ENCODE measurements at places on chromosomes 4 and X.

DNA sequence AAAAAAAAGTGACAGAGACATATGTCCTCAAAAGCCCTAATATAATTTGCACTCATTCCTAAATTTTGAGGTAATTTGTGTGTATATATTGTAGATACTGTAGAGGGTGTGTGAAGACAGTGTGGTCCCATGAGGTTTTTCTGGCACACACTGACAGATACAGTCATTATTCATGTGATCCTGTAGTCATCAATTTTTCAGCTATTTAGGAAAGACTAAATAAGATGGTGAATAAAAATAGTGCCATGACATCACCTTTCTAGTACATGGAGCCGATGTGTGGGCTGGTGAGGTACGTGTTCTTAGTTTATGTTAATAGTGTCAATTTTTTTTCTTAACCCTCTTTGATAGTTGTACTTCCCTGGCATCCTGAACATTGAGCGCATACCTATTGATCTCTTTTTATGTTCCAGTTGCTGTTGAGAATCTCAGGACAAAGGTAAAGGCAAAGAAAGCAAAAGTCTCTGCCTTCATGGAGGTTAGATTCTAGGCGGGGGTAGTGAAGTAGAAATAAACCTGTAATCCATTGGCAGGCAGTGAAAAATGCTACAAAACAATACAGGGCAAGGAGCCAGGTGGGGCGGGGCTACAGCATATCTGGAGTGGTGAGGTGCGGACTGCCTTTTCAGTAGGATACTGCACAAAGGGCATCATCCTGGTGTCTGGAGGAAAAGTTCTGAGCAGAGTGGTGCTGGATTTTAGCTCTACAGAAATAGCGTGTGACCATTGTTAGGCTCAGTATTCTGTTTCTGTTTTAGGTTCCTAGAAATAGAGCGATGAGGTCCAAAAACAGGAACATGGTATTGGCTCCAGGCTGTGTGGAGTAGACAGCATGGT, 93.8 kb downstream of the ARHGAP10 start:
- no peak for DNase-seq

DNA sequence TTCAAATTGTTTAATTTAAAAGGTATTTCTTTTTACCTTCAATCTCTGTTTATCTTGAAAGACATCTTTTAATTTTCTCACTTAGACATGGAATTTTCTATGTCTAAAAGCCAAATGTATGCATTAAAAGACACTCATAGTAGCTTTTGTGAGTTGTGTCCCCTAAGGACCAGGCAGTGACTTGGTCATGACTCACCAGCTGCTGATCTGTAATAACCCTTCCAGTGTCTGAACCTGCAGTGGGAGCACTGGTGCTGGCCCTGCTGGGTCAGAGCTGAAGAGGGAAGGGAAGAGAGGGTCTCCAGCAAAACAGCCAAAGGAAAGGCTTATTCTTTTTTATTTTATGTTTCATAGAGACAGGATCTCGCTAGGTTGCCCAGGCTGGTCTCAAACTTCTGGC, 31.1 kb upstream of the SH3D19 start:
- no peak for DNase-seq

- no peak for DNase-seq
These were observed 16.8 kb downstream of the AFF2 start for GRCh38 chrX:148517176-148517575.

DNA sequence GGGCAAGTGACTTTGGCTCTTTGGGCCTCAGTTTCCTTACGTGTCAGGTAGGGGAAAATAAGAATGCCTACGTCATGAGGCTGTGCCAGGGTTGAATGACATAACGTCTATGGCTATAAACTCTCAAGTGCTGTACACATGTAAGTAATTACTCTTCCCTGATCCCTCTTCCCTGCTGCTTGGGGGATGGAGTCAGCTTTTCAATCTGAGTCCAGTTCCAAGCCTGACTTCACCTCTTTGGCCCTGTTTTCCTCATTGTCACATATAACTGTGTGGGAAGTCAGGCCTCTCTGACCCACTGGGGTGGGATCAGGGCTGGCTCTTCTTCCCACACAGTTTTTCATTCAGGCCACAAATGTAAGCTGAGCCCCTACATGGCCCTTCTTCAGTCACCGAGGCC, 11.4 kb upstream of the CITED1 start:
- no peak for DNase-seq

GRCh38 chr4:168409089-168409801, 71.0 kb downstream of the DDX60L start:
- DNase-seq: no peak

- DNase-seq: no peak
These were observed 42.5 kb upstream of the MXD4 start for GRCh38 chr4:2304321-2304876.

GRCh38 chrX:51747671-51748070, 4.4 kb downstream of the GSPT2 start:
- DNase-seq: no peak

GRCh38 chr4:41092128-41092527, 122.2 kb downstream of the APBB2 start:
- DNase-seq: no peak

DNA sequence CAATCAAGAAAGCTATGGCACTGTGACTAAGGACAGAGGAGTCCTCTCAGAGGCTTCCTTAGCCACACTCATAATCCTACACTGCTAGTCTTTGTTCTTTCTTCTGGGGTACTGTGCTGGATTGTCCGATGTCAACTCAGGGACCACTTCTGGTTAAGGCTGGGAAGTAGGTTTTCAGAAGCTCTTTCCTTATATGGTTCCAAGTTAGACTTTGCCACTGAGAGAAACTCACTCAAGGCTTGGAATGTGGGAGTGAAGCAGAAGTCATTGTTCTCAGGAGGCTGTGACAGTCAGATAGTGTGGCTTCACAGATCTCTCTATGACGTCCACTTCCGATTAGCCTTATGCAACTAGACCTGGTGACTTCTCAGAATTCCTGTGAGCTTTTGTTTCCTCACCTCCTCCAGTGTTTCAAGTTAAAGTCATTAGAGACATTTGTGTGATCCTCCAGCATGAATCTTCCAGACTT, 317.3 kb upstream of the F9 start:
- no peak for DNase-seq

DNA sequence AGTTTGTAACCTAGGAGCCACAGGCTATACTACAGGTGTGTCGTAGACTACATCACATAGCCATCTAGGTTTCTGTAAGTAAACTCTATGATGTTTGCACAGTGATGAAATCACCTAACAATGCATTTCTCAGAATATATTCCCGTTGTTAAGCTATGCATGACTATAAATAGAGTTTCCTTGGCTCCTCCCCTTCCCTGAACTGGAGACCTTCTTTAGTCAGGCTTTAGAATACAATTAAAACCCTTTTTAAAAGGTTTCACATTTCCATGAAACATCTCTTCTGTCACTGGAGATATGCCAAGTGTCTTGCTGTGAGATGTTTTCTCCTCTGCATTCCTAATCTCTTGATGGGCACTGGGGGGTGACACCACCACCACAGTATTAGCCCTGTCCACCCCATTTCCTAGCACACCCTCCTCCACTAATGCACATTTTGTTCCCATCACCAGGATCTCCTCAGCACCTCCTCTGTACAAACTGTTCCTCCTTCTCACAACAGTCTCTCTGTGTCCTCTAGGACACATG, 334.6 kb upstream of the CPEB2 start:
- no peak for DNase-seq

- no peak for DNase-seq
These were observed 822.1 kb upstream of the GALNTL6 start for GRCh38 chr4:170990989-170991589.

GRCh38 chr4:41981456-41981855, at the start of gene DCAF4L1:
Gene DCAF4L1, plus strand, starts transcription at chr4:41981756. Its CDS starts 37 bp downstream, at chr4:41981793.
- no peak for DNase-seq

DNA sequence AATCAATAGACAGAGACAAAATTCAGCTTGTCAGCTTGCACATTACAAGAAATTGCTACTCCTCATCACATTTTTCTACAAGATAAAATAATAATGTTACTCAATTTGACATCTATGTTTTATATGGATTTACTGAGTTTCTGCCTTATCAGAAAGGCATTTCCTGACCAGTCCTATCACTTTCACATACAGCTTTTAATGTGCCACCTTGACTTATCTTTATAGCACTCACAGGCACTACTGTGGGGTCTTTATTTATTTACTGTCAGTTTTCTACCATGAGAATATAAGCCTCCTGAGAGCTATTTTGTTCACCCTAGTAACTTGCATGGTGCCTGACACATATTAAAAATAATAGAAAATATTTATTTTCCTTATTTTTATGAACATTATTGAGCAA, 6.0 kb downstream of the NDST4 start:
- DNase-seq: no peak

DNA sequence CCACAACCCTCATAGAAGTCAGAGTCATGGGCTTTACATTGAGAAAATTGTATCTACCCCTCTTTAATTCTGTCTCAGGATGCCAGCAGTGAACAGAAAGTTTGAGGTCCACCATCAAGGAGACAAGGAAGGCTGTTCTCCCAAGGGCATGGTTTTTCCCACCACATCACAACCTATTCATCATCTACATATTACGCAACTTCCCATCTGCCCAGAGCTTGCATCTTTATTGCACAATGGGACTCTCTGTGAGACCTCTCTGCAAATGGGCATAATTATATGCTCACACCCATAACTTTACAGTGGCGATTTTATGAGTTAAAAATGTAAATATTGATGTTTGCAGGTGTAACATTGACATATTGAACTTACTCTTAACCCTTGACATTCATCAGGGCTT, 38.9 kb downstream of the PAGE2 start:
- DNase-seq: no peak

DNA sequence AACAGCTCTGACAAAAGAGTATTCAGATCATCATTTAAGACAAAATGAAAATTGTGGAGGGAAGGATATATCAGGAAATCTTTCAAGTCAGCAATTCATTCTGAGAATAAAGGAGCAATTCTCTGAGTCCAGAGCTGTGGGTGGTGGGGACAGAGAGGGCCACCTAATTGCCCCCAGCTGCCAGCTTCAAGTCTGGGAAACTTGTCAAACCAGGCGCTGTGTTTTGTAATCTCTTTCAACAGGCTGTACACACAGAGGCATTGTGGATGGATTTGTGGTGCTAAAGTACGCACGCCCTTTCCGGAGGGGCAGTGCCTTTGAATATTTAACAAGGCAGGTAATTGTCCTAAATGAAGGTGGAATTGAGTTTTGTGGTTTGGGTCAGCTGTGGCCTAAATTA, 591.1 kb upstream of the BOD1L1 start:
- no peak for DNase-seq

Measured in posterior vena cava (tissue), 2 donors.